Inflammatory macrophage (primary cell): ENCODE measurements at places on chromosomes 1 and 21.

GRCh38 chr1:202568410-202568809, 141.8 kb downstream of the SYT2 start:
- DNase-seq = no peak

GRCh38 chr1:74271503-74271902, 36.3 kb downstream of the TNNI3K start:
- DNase-seq = no peak

GRCh38 chr1:93842750-93843500, 36.1 kb downstream of the DNTTIP2 start:
- no peak for DNase-seq

- no peak for DNase-seq
These were observed 10.0 kb downstream of the CLDN19 start for GRCh38 chr1:42730002-42730401.

DNA sequence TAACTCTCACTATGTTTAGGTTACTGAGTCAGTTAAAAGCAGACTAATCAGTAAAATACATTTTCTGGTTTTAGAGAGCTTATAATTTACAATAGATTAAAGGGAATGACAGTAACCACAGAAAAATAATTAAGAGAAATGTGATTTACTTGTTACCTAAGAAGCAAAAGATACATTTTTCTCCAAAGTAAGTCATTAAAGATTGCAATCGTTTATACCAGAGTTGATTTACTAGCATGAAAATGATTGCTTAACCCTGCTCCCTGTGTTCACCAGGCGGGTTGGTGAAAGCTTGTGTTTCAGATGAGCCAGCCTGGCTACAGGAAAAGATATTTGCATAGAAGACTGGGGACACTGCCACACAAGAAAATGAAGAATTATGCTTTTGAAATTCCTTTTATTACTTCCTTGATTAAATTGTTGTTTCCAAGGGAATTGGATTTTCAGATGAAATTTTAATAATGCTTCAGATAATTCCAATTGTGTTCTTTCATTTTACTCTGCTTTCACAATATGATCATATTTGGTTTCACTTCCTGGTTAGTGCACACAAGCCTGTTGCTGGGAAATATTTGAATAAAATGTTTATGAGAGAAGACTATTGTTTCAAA, 27.9 kb downstream of the LRRC8B start:
- peak; percentile 65 for DNase-seq

DNA sequence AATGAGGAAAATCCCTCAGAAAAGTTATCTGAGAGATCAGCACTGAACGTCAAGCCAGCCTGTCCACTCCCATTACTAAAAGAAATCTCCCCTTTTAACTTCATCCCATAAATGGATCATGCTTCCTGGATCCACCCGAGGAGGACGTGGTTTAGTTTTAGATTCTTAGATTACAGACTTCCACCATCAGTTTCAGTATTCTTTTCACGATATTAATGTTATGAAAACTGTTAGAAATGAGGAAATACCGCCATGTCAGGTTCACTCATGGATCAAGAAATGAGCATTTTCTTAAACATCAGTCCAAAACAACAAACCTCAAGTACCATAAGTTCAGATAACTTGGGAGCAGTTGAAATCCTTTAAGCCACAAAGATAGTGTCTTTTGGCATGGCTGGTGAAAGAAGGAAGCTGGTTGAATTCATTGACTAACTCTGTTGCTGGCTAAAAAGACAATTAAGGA, 49.8 kb downstream of the NFIA start:
- peak; percentile 44 for DNase-seq

GRCh38 chr1:6596886-6597776, 5.5 kb downstream of the KLHL21 start:
- DNase-seq = no peak

- DNase-seq = no peak
These were observed 44.0 kb downstream of the OR10J1 start for GRCh38 chr1:159483501-159483900.

DNA sequence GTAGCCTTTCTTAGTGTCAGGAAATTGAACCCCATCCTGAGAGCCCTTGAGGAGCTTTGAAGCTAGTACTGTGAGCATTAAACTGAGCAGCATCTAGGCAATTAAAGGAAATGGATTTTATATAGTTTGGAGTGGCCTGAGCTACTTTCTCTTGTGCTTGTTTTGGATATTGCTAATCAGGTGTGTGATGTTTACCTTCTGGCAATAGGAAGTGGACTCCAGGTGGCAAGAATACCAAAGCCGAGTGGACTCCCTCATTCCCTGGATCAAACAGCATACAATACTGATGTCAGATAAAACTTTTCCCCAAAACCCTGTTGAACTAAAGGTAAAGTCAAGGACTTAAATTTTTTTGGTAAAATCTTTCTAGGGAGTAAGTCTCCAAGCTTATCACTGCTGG, 79.4 kb downstream of the MACF1 start:
- DNase-seq = no peak

DNA sequence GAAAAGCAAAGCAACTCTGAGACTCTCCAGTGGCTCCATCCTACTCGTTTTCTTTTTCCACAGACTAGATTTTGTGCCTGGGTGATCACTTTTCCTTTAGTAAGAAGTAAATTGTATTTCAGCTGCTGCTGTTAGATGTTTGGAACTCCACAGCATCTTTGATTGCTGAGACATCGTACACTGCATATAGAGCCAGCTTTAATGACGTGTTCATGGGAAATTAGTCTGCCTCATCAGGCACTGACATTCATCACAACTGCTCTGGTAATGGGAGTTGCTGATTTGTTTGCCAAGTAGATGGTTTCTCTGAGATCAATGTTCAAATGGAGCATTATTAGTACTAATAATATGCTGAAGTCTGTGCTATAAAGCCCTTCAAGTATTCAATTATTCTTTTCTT, 573.8 kb upstream of the NR5A2 start:
- DNase-seq = no peak

- DNase-seq = no peak
These were observed 136.8 kb upstream of the RUNX3 start for GRCh38 chr1:25066731-25067517.

DNA sequence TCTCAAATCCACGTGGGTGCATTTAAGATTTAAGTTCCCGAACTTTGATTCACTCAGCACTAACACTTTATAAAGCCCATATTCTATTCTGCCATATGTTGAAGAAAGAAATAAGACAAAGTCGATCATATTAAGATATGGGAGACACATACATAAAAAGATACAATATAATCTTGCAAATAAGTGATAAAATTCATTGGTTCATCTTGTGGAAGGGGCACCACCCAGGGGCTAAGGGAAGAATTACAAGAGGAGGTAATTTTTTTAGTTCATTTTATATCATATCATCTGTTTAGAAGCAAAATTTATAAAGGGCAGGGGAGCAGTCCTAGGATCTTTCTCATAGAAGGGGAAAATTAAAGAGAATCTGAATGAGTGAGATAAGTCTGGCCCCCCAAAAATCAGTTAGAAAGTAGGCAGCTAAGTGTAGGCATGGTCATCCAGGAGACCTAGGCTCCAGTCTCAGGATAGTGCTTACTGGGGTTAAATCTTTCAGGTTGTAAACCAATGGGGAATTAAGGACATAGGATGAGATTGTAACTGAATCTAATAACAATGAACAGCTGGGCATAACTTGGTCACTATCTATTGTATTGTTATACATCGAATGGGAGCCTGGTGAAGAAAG, 124.2 kb upstream of the L1TD1 start:
- peak; percentile 1 for DNase-seq

DNA sequence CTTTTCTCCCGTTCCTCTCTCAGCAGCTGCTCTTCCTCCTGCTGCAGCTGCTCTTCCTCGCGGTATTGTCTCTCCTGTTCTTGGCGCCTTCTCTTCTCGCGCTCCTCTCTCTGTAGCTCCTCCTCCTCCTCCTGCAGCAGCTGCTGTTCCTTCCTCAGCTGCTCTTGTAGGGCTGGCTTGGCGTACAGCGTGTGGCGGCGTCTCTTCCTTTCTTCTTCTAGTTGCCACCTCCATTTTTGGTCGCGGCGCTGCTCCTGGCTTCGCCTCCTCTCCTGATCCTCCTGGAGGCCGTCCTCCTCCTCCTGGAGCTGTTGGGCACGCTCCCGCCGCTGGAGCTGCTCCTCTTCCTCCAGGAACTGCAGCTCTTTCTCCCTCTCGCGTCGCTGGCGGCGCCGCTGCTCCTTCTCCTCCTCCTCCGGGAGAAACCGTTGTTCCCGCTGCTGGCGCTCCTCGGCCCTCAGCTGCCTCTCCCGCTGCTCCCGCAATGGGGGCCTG, 4.8 kb downstream of the TCHH start:
- DNase-seq = peak; percentile 19

DNA sequence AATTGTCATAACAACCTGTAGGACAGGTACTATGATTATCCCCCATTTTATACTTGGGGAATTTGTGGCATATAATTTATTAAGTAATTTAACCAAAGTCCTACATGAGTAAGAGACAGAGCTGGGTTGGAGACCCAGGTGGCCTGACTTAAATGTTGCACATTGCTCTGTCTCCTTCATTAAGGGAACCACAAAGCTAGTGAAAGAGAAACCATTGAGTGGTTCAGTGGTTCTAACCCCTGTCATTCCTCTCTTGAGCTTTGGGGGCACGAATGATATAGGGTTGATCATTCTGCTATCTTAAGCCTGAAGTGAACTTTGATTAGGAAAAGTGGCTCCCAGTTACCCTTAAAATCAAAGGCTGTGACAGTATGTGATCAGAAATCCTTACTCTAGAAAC, 5.3 kb upstream of the MAP3K7CL start:
- DNase-seq = no peak
